Psoas muscle (tissue), 8 donors: ENCODE measurements at places on chromosomes 3 and 15. TPM values are rescaled to one million over a fixed set of nuclear protein-coding genes. Genes with fewer than 3 reads are reported as not detected.

DNA sequence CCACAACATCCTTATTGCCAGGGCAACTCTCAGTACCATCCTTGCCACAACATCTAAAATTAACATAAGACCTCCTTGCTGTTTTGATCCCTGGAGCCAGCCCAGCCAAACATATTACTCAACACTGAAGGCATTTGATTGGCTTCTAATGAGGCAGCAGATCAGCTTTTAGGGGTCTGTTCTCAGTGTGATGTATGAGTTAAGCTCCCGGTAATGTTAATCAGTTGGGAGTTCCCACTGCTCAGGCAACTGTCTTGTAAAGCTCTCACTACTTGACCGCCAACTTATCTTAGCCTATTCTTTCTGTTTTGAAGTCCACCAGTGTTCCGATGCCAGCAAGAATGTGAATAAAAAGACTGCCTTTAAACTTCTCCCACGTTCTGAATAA is 158.9 kb downstream of the FOXB1 start:
- no peak for DNase-seq

GRCh38 chr3:66198437-66199088 is 22.2 kb upstream of the SLC25A26 start:
- DNase-seq = no peak

DNA sequence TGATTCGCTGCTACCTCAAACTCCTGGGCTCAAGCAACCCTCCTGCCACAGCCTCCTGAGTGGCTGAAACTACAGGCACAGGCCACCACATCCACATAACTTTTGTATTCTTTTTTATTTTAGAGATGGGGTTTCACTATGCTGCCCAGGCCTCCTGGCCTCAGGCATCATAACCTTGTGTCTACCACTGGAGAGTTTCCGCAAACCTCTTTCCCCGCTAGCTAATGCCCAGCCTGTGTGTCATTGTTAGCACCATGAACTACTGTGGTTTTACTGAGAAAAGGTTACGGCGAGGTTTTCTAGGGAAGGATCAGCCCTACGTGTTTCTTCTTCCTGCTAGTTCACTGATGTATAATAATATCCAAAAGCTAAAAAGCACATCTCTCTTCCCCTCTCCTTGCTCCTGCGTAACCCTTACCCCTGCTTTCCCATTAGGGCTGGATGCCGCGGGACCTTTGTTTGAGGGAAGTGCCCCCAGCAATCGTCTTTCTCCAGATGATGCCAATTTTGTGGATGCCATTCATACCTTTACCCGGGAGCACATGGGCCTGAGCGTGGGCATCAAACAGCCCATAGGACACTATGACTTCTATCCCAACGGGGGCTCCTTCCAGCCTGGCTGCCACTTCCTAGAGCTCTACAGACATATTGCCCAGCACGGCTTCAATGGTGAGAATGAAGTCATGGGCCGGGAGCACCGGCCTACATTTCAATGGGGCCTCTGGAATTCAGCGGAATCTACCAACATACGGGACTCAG is 113.7 kb downstream of the LIPC start:
- no peak for DNase-seq

DNA sequence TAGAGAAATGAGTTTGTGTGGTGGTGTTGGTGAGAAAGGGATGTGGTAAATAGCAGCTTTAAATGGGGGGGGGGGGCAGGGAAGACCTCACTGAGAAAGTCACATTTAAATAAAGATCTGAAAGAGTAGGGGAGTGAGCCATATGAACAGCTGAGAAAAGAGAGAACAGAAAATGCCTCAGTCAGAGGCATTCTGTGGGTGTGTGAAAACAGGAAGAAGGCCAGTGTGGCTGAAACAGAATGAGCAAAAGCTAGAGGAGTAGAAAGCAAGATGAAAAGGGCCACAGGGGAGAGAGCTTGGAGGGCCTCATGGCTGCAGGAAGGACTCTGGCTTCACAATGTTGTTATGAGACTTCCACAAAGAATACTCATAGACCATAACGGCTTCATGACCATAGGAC is 783.3 kb downstream of the ZPLD1 start:
- no peak for DNase-seq

Gene PHC3
- 9.9 TPM for polyA plus RNA-seq

Gene RASL12
- polyA plus RNA-seq = 3.0 TPM

Gene TNNC1
- polyA plus RNA-seq = 7,172 TPM

Gene ADGRG7
- 0.04 TPM for polyA plus RNA-seq

DNA sequence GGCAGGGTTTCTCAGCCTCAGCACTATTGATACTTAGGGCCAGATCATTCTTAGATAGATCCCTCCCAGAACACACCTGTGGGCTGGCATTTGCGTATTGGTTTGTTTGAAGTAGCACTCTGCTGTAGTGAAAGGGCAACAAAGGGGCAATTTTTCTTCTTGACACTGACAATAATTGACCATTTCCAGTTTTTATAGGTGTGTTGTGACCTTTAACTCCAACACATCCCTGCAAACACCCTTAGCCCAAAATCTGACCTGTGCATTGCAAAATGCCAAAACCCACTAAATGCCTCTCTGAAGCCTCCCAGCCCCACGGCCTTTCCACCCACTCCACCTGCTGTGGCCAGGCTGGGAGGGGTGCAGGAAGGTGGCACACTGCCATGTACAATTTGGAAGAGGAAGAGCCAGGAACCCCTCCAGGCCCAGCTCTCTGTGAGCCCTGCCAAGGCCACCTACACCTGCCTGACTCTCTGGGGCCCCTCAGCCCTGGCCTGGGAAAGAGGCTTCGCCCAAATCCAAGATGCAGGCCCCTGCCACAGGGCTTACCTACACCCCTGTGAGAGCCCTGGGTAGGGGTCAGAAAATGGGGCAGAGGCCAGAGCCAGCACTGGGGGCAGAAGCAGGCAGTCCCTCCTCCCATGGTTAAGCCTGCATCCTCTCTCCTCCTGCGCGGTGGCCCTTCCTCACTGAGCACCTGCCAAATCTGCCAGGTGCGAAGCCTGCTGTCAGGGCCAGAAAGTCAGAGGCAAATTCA is 9.6 kb upstream of the CYP11A1 start:
- no peak for DNase-seq

- DNase-seq = no peak
Measured at GRCh38 chr3:42704136-42704841, 1.7 kb upstream of the HHATL start.

- no peak for DNase-seq
Measured at GRCh38 chr3:188196232-188196990, 42.5 kb downstream of the LPP start.

DNA sequence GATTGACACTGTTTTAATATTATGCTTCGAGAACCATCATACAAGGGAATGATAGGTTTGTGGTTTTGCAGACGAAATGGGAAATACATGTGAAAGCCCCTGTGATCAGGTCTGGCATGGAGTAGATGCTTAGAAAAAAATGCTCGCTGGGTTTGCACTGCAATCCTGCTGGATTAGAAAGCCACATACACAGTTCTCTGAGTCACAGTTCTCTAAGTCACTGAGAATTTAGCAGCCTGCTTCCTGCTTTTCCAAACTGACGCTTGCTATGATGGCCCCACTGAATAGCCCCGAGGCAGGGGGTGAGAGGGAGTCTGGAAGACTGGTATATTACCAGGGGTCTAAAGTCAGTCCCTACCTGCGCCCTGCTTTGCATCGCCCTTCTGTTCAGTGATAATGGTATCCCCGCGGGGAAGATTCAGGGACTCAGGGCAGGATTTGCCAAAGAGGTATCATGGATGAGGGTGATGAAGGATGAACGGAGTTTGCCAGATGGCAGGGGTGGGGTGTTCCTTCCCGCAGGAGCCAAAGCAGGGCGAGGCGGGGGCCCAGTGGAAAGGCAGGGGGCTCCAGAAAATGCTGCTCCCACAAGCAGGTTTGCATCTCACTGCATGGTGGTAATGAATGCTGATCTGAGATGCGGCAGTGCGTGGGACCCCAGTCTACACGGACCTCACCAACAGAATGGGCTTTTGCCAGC is 82.3 kb downstream of the IQSEC1 start:
- DNase-seq = no peak

GRCh38 chr15:64148168-64148567 is 3.4 kb upstream of the SNX22 start:
- no peak for DNase-seq

- DNase-seq = peak; percentile 93
Measured at GRCh38 chr15:72685925-72686794, at the start of the genes BBS4 and HIGD2B. Gene BBS4 (plus strand): TSS chr15:72686207. CDS start chr15:72686228, 21 bp downstream. Gene HIGD2B (minus strand): TSS chr15:72686182. CDS start chr15:72676374, 9,808 bp downstream.

GRCh38 chr3:183695569-183696364 is 1.8 kb upstream of the YEATS2 start:
- DNase-seq = no peak
